ENCODE measurements at places on chromosomes 5 and 9.

- H3K4me1 ChIP-seq: no peaks in the 10 kb centered on the region
- no peaks in the 10 kb centered on the region for H3K27me3 ChIP-seq
- H3K4me3 ChIP-seq: no peak overlapping the region
- DNase-seq: no peak
- H3K36me3 ChIP-seq: no peaks in the 10 kb centered on the region
Observed at GRCh38 chr5:102771435-102771834, 16.3 kb downstream of the PAM start.

DNA sequence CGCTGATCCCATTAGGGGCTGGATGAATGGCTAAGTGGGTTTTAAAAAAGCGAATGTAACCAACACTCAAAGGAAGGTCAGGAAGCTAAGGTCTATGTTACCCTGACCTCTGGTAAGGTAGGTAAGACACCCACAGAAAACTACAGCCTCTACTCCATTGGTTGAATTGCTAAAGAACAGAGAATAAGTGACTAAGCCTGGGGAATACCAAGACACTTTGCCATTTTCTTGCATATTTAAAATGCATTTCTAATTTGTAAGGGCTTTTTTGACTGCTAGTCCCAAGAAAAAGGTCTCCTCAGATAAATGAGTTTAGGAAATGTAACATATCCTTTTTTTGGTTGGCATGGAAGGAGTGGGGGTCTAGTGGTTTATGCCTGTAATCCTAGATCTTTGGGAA, 368.7 kb downstream of the BNC2 start:
- H3K36me3 ChIP-seq: no peaks in the 10 kb centered on the region
- H3K27me3 ChIP-seq: no peaks in the 10 kb centered on the region
- peaks cover 4% of the 10 kb centered on the region for H3K4me1 ChIP-seq
- H3K27ac ChIP-seq: no peak overlapping the region
- DNase-seq: no peak

GRCh38 chr5:87732875-87733768, 320.4 kb upstream of the CCNH start:
- no peaks in the 10 kb centered on the region for H3K27me3 ChIP-seq
- no peaks in the 10 kb centered on the region for H3K36me3 ChIP-seq
- no peak overlapping the region for H3K27ac ChIP-seq
- no peak overlapping the region for H3K4me3 ChIP-seq

DNA sequence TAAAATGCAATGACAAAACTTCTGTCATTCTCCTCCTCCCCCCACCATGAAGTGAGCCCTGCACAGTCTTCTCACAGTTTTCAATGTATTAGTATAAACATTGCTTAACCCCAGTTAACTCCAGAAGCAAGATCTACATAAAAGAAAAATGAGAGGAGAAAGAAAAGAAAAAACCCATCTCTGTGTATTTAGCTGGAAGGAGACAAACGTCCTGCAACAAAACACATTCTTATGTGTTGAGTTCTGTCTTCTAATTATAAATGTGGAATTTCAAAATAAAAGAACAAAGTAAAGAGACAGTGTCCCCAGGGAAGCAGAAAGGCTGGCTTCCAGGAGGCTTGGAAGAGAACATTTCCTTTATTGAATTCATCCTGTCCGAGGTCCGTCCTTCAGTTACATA, 491.9 kb upstream of the TUSC1 start:
- no peaks in the 10 kb centered on the region for H3K36me3 ChIP-seq
- H3K27ac ChIP-seq: no peak overlapping the region
- no peak overlapping the region for H3K4me3 ChIP-seq
- no peaks in the 10 kb centered on the region for H3K27me3 ChIP-seq
- no peaks in the 10 kb centered on the region for H3K4me1 ChIP-seq

DNA sequence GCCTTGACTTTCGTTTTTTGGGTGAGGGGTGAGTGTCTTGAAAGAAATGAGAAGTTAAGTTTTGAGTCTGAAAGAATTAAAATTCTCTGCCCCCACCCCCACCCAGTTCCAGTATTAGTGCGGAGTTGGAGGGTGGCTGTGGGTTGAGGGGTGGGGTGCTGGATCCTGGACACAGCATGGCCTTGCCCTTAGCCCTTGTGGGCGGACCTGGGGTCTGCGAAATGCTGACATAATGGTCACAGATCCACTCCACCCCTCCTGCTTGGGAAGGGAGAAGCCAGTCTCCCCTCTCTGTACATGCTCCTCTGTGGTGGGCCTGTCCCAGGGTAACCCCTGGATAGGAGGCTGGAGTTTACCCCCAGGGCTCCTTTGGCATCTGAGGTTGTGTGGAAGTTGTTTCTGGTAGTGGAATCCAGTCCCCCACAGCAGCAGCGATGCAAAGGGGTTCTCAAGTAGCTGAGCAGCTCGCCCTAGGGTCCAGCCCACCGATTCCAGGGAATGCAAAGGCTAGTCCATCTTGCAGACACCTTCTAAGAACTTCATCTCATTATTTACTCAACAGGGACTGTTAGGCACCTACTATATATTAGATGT, 42.8 kb upstream of the TCF7 start:
- no peak overlapping the region for H3K4me3 ChIP-seq
- H3K4me1 ChIP-seq: no peaks in the 10 kb centered on the region
- no peaks in the 10 kb centered on the region for H3K36me3 ChIP-seq
- H3K27me3 ChIP-seq: no peaks in the 10 kb centered on the region

DNA sequence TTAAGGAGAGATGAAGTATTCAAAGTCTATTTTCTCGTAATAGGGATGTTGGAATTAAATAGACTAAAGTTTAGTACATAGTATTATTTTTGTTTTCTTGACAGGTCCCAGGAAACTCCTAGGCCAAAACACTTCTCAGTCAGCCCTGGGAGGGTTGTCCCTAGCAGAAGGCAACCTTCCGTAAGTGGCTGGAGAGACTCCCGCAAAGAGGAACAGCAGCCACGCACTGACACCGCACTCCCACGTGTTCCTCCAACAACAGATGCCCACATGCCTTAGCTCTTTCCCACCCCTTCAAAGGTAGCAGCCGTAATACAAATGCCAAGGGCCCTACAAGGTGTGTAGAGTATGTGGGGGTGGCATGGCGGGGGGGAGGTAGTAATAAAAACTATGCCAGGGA, 28.4 kb downstream of the PCDHGC5 start:
- H3K36me3 ChIP-seq: peaks cover 5% of the 10 kb centered on the region
- no peak overlapping the region for H3K4me3 ChIP-seq
- DNase-seq: no peak
- H3K27ac ChIP-seq: no peak overlapping the region
- H3K4me1 ChIP-seq: peaks cover 50% of the 10 kb centered on the region

GRCh38 chr9:112541685-112542084, 55.1 kb downstream of the KIAA1958 start:
- no peak overlapping the region for H3K27ac ChIP-seq
- DNase-seq: no peak
- no peaks in the 10 kb centered on the region for H3K36me3 ChIP-seq

- H3K27ac ChIP-seq: no peak overlapping the region
- no peaks in the 10 kb centered on the region for H3K36me3 ChIP-seq
- H3K4me3 ChIP-seq: no peak overlapping the region
- no peaks in the 10 kb centered on the region for H3K4me1 ChIP-seq
- H3K27me3 ChIP-seq: no peaks in the 10 kb centered on the region
Observed at GRCh38 chr9:26243726-26244125, 565.5 kb upstream of the TUSC1 start.

GRCh38 chr9:112310826-112311225, 22.6 kb downstream of the PTBP3 start:
- no peaks in the 10 kb centered on the region for H3K27me3 ChIP-seq
- DNase-seq: no peak
- no peak overlapping the region for H3K27ac ChIP-seq
- peaks cover 4% of the 10 kb centered on the region for H3K4me1 ChIP-seq
- H3K36me3 ChIP-seq: no peaks in the 10 kb centered on the region

All from Panc1 (cell line).